Hepatocyte (in vitro differentiated cells): ENCODE measurements at places on chromosomes 16 and 17.

- DNase-seq: no peak
Observed at GRCh38 chr16:30458561-30459394, 13.1 kb upstream of the SEPHS2 start.

- DNase-seq: no peak
Observed at GRCh38 chr17:75348386-75349012, 57.0 kb downstream of the GRB2 start.

GRCh38 chr17:57696050-57696449 is 49.0 kb downstream of the CCDC182 start:
- DNase-seq: no peak

- no peak for DNase-seq
Observed at GRCh38 chr16:21075252-21075651, 75.4 kb downstream of the DNAH3 start.

GRCh38 chr17:48022901-48023300 is 14.7 kb downstream of the COPZ2 start:
- DNase-seq: no peak

- DNase-seq: no peak
Observed at GRCh38 chr17:74752415-74752814, 4.0 kb downstream of the NHERF1 start.

GRCh38 chr16:57991551-57992059 is 8.9 kb downstream of the ZNF319 start:
- no peak for DNase-seq

- DNase-seq: no peak
Observed at GRCh38 chr16:9054460-9054859, 37.0 kb upstream of the HAPSTR1 start.

GRCh38 chr17:75832164-75832651 is 12.0 kb downstream of the UNC13D start:
- no peak for DNase-seq

DNA sequence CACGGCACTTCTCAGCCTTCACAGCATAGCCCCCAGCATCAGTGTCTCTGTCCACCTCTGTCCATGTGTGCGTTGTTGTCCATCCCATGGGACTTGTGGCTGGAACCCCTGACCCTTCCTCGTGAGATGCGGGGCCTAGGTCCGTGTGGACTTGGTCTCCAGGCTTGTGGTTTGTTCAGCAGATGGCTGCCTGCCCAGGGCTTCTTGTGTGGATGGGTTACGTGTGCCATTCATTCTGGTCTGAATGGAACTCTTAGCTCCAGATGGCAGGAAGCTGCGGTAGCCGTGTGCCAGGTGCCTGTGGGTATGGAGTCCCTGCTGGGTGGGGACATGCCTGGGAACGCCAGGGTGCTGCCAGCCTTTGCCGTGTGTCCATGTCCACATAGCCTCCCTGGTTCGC is 31.7 kb upstream of the NUDT16L1 start:
- DNase-seq: no peak

GRCh38 chr17:80833952-80834892 is 157.4 kb upstream of the CHMP6 start:
- no peak for DNase-seq

DNA sequence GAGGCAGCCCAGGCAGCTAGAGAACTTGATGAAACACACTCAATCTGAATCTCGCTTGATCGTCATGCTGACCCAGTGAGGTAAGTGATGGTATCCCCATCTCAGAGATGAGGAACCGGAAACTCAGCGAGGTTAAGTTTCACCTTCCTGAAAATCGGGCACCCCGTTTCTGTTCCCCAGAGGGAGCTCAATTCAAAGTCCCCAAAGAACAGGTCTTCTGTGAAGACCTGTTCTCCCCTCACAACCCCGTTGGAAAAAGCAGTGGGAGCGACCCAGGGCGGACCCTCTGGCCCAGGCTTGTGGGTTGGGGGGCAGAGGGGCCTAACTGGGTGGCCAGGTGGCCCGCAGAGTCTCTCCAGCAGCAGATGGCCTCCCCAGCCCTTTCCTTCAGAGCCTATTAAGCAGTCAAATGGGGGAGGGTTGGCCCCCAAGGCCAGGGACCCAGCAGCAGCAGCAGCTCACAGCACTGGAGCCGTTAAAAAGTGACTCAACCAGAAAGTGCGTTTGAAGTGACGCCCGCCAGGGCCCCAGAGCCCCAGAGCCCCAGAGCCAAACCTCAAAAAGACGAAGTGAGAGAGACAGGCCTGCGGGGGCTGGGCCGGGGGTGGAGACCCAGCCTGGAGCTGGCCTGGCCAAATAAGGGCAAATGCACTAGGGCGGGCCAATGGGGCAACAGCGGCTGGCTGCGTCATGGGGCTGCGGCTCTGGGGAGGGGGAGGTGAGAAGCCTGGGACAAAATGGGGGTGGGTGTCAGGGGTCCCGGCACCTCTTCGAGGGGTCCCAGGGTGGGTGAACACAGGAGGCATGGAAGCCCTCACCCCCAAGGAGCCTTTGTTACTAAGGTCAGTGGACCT is 9.2 kb upstream of the TSPOAP1 start:
- peak; percentile 43 for DNase-seq

DNA sequence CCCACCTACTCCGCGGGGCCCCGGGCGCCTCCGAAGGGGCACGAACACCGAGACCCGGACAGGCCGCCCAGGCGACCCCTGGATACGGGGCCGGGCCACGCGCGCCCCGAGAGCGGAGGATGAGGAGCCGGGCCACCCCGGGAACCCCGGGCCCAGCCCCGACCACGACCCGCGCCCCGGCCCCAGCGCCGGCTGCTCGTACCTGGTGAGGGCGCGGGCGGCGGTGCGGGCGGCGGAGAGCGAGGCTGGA is 192 bp downstream of the FASN start:
- no peak for DNase-seq

DNA sequence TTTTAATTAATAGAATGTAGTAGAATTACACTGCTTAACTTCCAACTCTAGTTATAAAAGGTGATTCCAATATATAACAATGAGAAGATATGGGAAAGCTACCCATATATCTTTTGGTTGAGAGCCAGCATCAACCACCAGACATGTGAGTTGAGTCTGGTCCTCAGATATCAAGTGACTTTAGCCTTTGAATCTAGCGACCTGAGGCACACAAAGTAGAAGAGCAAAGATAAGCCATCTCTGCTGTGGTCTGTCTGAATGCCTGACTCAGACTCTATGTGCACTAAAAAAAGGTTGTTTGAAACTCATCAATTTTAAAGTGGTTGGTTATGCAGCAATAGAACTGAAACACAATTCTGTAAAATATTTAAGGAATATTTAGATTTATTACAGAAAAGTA is 492.5 kb upstream of the SOX9 start:
- no peak for DNase-seq

DNA sequence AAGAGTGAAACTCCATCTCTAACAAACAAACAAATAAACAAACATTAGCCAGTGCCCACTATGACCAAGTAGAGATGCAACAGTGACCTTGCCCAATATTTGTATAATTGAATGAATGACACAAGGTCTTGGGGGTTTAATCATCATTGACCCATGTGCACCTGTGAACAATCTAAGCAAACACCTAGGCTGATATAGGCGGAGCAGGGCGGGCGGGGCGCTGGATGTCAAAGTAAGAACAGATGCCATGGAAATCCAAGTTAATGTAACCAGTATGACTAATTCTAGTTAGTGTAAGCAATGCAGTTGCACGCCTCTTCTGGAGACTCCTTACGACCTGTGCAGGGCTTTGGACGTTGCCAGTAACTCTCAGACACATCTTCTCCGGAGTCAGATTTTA is 17.6 kb downstream of the RCVRN start:
- DNase-seq: no peak

- DNase-seq: no peak
Observed at GRCh38 chr17:7011942-7012254, 526 bp upstream of the RNASEK start.

DNA sequence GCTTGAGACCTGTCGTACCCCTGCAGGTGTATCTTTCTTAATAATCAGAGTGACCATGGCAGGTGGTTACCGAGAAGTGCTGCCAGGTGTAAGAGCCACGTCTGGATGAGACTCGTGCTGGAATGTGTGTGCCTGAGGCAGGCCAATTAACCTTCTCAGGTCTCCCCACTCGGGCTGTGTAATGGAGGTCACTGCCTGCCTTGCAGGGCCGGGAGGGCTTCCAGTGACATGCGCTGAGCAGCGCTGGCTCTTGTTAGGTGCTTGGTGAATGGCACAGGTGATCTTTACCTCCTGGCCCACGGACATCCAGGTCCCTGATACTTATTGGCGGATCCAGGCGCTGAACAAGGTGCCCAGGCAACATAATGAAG is 4.6 kb upstream of the GSE1 start:
- no peak for DNase-seq

DNA sequence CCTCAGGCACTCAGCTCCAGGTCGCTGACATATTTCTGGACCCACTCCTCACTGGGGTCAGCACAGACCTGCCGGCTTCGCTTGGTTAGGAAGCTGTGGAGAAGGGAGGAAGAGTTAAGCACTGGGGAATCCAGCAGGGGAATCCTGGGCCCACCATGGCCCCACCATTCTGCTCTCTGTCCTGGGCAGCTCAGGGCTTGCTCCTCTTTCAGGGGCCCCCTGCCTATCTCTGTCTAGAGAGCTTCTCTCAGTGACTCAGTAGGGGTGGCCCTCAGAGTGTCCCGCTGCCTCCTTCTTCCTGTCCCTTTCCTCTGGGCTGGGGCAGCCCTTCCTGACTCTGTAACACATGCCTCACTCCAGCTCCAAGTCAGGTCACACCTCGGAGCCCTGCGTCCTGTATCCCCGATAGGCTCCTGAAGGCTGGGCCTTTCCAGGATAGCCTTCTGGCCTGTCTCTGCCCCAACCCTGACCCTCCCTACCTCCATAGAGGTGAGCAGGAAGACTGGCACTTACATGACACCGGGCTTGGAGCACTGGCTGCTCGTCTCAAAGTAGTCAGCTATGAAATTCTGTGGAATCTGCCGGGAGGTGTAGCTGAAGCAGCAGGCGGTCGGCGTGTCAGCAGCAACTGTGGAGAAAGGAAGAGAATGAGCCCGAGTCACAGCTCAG is 1.1 kb downstream of the CCL3 start:
- no peak for DNase-seq

DNA sequence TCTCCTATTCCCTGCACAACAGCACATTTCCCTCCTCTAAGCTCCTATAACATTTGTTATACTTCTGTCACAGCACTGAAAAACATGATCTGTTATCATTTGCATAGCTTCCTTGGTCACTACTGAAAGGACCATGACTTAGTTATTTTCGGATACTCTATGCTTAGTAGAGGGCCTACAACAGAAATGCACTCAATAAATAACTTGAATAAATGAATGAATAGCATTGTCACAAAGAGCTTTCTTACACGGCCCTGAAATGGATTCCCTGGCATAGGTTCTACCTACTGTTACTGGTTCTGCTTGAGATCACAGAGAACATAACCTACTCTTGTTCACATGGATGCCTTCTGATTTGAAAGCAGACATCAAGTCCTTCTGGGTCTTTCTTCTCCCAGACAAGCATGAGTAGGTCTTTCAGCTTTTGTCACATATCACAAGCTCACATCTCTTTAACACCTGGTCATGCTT is 41.6 kb downstream of the MYO1D start:
- no peak for DNase-seq

DNA sequence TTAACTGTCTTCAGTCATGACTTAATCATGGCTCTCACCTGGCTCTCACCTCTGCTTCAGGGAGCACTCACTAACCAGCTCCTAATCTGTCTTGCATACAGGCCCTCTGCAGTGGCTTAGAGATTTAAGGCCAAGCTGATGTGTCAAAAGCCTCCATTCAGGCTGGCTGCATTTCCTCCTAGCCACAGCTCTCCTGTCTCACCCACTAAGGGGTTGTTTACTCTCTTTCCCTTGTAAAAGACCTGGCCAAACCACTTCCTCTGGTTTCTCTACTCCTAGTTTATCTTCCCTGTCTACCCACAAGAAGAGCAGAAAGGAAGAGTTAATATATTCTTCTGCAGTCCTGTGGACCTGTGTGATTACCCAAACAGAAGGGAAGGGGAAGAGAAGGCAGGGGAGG is 9.3 kb upstream of the ASIC2 start:
- no peak for DNase-seq

GRCh38 chr17:71063559-71063958 is 894.2 kb downstream of the KCNJ2 start:
- DNase-seq: no peak

- no peak for DNase-seq
Observed at GRCh38 chr16:77782694-77783093, 5.7 kb upstream of the VAT1L start.

DNA sequence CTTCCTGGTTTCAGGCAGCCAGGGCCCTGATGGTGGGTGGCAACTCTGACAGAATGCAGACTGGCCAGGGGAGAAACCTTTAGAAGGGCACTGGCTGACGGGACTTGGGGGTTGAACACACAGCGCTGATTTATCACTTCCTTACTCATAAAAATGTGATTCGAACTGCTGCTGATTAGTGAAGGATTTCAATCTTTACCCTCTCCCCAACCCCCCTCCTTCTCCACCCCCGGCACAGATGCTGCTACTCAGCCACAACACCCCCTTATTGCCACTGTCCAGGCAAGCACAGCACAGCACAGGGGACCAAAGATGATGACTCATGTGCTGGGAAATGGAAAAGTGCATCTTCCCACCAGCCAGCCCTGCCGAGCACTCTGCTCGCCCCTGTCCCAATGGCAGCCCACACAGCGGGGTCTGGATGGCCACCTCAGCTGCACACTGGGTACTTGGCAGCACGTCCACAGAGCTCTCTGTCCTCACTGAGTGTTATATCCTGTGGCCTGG is 70.1 kb downstream of the SMG6 start:
- DNase-seq: no peak

DNA sequence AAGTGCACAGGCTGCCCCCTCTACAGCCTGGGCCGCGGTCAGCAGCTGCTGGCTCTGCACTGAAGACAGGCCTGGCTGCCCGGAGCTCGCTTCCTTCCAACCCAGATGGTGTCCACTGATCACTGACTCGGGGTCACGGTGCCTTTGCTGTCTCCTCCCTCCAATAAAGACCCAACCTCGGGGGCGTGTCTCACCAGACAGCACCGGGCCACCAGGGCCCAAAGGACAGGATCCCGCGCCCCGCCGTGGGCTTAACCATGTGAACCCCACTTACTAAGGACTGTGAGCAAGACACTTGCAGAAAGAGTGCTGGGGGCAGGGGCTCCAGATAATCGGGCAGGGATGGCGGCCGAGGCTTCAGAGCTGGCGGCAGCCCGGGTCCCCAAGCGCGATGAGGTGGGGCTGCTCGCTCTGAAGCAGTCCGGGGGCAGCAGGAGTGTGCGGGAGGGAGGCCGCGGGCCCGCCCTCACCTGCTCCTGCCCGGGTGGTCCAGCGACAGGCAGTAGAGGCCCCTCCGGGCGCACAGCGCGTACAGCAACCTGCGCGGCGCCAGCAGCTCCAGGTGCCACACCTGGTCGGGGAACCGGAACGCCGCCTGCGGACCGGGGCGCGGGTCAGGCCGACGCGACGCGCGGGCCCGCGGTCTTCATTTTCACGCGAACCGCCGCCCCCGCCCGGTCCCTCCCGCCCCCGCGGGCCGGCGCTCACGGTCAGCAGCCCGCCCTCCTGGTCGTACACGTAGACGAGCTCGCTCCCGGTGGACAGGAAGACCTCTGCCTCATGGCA is 502 bp downstream of the FAAP100 start:
- peak; percentile 44 for DNase-seq
